ENCODE measurements at places on chromosomes 6 and 20.

DNA sequence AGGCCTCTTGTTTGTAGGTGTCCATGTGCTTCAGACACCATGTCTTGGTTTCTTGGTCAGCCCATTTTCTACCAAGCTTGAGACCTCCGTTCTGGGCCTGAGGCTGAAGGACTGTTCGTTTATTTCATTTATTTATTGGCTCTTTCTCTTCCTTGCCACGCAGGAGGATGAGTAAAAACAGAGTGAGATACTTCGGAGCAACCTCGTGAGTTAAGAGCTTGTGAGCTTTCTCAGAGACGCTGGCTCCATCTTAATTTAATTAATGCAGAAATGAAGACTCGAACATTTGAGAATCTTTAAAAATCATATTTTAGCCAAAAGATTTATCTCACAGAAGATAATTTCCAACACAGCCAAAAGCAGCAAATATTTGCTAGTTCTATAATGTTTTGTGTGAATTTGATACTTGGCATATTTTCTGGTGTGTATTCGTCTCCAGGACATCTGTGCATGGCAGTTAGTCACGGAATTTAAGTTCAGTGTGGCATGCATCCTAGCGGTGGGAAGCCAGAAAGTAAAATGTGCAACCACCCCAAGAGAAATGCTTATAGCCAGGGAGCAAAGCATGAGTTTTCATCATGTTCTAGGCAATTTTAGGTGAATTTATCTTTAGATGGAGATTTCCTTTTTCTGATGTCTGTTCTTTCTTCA lies 76.0 kb downstream of the THBS2 start:
- DNase-seq = no peak

GRCh38 chr20:40416274-40416673 lies 272.8 kb downstream of the MAFB start:
- DNase-seq = no peak

DNA sequence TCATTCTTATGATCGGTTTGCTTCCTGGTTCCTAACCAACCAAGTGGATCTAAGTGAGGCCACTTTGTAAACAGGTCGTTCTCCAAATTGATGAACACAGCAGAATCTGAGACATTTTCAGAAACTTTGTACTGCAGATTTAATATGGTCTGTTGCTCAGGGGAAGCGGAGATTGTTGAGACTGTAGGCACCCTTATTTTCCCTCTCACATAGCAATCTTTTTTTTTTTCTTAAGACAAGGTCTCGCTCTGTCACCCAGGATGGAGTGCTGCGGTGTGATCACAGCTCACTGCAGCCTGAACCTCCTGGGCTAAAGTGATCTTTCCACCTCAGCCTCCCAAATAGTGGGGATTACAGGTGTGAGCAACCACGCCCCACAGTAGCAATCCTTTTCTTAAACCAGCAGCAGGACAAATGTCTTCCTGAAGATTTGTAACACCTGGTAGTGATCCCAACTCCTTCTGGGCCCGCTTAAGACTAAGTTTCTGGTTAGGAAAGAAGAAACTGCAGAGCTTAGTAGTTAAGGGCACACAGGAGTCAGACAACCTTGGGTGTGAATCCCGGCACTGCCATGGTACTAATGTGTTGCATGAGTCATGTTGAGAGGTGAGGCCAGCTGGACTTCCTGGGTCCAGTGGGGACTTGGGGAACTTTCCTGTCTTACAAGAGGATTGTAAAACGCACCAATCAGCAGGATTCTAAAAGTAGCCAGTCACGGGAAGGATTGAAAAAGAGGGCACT lies 48.4 kb upstream of the EZR start:
- DNase-seq = no peak

DNA sequence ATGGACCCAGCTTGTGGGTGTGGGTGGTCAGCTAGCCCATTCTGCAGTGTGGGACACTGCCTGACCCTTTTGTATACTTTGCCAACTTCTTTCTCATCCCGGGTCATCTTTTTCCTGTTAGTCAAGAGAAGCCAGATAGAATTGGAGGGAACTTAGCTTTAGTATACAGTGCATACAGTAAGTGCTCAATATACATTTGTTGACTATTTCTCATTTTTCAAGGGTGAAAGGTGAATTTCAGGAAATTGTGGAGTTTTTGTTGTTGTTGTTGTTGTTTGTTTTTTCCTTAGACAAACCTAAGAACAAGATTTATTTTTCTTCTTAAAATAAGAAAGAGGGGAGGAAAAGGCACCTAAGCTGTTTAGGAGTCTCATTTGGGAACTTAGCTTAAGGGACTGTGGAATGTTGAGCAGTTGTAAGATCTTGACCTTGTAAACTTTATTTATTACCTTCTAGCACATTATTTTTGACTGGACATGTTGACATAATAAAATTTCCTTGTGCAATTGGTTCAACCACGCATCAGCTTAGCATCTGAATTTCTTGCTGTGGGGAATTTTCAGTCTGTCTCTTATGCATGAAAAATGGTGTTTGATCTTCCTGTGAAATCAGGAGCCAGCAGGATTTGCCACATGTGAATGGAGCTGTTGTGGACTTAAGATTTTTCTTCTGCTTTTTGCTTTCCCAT lies 113.6 kb downstream of the ARID1B start:
- DNase-seq = no peak

DNA sequence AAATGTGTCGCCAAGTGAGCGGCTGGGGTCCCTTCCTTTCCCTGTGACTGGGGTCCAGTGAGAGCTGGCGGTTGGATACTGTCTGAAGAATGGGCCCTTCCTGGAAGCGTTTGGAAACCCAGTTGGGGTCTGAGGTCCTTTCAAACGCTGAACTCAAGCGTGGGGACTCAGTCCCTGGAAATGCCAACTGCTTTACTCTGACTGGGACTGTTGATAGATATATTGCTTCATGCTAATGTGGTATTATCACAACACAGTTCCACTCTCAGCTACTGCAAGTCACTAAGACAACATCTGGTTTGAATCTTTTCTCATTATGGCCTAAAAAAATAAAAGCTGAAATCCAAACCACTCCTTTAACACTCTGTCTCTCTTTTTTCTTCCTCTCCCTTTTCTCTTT lies 23.7 kb upstream of the PSMF1 start:
- no peak for DNase-seq

GRCh38 chr6:127576874-127577273 lies at the start of gene C6orf58:
TSS of gene C6orf58 (plus strand) at chr6:127577174. CDS start at chr6:127577186, 12 bp downstream.
- no peak for DNase-seq

DNA sequence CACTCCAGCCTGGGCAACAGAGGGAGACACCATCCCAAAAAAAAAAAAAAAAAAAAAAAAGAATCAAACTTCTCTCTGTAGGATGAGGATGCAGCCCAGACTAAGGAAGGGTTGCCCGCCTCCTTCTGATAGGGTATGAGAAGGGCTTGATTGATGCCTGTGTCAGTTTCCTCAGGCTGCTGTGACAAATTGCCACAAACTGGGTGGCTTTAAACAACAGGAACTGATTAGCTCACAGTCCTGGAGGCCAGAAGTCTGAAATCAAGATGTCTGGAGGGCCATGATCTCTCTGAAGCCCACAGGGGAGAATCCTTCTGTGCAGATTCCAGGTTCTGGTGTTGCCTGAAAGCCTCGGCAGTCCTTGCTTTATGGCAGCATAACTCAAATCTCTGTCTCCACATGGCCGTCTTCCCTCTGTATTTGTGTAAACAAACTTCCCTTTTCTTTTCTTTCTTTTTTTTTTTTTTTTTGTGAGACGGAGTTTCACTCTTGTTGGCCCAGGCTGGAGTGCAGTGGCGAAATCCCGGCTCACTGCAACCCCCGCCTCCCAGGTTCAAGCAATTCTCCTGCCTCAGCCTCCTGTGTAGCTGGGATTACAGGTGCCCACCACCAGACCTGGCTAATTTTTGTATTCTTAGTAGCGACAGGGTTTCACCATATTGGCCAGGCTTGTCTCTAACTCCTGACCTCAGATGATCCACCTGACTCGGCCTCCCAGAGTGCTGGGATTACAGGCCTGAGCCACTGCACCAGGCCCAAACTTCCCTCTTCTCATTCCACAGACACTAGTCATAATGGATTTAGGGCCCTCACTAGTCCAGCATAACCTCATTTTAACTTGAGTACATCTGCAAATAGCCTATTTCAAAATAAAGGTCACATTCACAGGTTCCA lies 11.2 kb upstream of the CDK19 start:
- DNase-seq = no peak

DNA sequence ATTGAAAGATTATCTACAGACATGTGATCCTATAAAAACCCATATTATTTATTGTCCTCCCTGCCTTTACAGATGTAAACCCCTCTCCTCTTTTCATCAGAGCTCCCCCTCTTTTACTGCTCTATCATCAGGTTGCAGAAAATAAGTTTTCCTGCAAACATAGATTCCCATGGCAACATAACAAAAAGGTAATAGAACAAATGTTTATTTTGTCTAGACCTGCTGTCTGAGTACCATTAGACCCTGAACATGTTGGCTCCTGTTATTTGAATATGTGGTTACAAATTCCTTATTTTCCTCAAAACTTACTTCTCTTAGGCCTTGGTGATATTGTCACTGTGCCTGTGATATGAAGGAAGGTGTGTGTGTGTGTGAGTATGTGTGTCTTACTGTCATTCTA lies 11.5 kb downstream of the MAPK14 start:
- no peak for DNase-seq

DNA sequence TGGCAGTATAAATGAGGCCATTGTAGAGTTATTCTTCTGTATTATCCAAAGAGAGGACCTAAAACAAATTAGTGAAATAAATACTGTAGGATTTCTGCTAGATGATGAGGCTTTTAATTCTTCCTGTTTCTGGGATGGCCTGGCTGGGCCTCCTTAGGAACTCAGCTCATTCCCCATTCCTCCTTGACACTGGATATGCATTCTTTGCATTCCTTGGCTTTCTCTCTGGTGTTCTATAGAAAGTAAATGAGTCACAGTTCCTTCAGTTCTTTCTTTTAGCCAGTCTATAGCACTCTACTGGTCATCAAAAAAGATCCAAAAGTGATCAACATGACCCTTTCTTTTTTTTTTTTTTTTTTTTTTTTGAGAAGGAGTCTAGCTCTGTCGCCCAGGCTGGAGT lies 8.6 kb downstream of the OR10C1 start:
- no peak for DNase-seq

DNA sequence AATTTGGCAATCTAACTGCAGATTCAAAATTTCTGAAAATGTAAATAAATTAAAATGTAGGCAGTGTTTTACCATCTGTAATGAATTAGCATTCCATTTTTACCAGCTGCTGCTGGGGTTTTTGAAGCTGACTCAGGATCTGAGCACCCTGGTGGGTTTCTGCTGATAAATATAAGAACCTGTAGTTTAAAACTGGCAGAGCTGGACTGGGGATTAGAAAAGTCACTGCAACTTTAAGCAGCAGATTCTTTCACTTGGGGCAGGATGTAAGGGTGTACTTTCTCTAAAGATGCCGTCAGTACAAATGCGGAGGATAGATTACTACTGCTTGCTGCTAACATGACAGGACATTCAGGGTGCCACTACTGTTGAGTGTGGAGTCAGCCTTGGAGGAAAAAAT lies 341.8 kb downstream of the CDKAL1 start:
- DNase-seq = no peak

DNA sequence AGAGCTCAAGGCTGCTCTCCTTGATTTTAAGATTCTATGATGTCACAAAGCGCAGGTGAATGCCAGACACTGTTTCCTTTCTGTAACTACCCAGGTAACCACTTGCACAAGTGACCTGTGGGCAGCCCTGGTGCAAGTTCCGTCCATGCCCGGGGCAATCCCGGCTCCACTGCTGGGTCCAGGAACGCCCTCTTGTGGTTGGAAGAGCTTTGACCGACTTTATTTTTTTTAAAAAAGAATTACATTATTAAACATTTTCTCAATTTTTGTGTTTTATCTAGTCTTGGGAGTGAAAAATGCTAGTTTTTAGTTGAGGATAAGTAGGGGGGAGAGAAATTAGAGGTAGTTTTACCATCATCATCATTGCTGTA lies 695.2 kb downstream of the QKI start:
- no peak for DNase-seq

GRCh38 chr20:45576995-45577394 lies 2.1 kb downstream of the WFDC8 start:
- DNase-seq = no peak

- DNase-seq = no peak
Measured at GRCh38 chr6:27757307-27757706, 154.9 kb downstream of the OR2B2 start.

- DNase-seq = no peak
Measured at GRCh38 chr20:25544311-25544710, 41.0 kb downstream of the NINL start.

Data from Panc1 (cell line).